ENCODE measurements at places on chromosomes 16 and 17.

- DNase-seq, result no peak
Measured at GRCh38 chr17:14118951-14119350, 49.6 kb downstream of the COX10 start.

- no peak for DNase-seq
Measured at GRCh38 chr17:18977021-18977420, 25.1 kb downstream of the SLC5A10 start.

DNA sequence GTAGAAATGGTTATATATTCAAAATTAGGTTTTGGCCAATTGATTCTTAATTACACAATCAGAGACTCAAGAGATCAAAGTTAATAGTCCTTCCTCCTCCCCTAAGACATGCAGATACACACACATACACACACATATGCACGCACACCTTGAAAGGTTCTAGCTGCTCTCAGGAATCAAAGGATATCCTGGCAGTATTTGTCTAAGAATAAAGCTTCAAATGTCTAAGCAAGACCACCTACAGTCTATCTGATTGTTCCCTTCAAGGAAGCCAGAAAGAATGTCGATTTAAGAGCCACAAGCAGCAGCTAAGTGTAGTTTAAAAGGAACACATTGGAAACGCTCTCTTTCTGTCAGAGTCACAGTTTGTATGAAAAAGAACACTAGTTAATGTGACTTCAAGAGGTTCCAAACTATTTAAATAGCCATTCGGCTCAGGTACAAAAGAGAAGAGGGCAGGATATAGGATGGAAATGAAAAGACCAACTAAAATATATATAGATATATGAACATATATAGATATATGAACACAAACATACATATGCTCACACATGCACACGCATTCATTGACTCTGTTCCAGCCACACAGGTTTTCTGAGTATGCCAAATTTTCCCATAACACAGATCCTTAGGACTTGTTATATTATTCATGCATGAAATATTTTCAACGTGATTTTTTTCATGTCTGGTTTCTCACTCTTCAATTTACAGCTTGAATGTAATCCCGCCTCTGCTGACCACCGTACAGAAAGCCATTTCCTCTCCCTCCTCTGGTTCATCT lies 79.0 kb downstream of the CDH8 start:
- DNase-seq, result no peak

GRCh38 chr16:26762594-26762993 lies 304.1 kb upstream of the C16orf82 start:
- DNase-seq, result no peak

DNA sequence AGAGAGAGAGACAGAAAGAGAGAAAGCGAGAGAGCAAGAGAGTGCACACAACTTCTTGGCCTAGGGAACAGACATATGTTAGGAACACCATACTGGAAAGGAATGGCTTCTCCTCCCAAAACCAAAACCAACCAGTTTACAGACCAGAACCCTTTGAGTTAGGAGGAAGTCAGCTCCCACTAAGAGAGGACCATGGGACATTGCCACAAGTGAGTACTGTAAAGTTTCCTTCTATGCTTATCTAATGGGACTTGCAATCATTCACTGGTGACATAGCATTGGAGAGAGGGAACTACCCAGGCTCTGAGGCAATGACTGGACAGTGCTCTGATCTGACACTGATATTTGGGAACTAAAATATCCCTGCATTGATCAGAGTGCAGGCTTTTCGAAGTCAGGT lies 32.4 kb downstream of the TBC1D3B start:
- no peak for DNase-seq

- DNase-seq, result peak; percentile 3
Measured at GRCh38 chr16:51994597-51994996, 552.3 kb downstream of the TOX3 start.

- DNase-seq, result no peak
Measured at GRCh38 chr17:3835410-3836229, 10.4 kb downstream of the NCBP3 start.

DNA sequence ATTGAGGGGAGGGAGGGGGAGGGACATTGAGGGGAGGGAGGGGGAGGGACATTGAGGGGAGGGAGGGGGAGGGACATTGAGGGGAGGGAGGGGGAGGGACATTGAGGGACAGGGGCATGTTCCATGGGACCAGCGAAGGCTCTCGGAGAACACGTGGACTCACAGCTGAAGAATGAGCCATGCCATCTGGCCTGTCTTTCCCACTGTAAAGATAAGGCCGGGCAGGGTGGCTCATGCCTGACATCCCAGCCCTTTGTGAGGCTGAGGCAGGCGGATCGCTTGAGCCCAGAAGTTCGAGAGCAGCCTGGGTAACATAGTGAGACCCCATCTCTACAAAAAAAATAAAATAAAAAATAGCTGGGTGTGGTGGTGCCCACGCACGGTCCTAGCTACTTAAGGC lies 32.5 kb downstream of the RPH3AL start:
- DNase-seq, result no peak

- no peak for DNase-seq
Measured at GRCh38 chr17:72587773-72588511, 467.1 kb downstream of the SOX9 start.

DNA sequence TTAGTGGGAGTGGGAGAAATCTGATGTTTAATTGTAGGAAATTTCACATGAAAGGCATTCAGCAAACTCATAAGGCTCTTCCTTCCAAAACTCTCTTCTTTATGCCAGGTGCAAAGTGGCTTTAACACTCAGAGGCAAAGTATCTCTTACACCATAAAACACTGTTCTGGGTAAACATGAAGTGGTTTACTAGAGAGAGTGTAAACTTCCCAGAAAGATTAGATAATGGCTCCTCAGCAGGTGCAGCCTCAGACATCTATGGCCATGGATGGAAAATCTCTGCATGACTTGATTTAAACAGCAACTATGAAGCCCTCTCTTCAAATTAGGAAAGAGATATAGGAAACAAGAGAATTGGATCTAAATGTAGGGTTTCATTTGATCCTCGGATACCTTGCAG lies 583.1 kb upstream of the SALL1 start:
- DNase-seq, result no peak

- peak; percentile 40 for DNase-seq
Measured at GRCh38 chr16:14302031-14302398, 230.9 kb downstream of the MRTFB start.

DNA sequence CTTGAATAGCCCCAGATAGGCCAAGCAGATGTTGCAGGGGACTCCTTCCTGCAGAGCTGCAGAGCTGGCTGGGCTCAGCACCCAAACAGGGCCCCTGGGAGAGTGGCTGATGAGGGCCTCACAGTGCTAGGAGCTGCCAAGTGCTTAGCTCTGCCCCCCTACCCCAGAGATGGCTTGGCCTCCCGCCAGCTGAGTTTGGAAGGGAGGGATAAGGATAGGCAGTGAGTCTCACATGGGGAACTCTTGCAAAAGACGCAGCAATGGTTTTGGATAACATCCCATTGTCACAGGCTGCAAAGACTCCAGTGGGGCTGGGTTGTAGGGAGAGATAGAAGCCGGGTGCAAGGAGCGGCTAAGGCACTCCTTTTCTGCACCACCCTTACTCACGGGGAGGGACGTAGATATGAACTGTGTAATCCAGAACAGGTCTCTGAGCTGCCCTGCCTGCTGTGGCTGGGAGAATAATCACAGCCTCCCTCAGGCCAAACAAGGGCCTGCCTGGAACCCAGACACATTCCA lies 52.9 kb upstream of the MAF start:
- DNase-seq, result no peak

Data from HFFc6 (cell line).